Central memory CD8-positive, alpha-beta T cell (primary cell): ENCODE measurements at places on chromosomes 5 and 9.

- DNase-seq = no peak
- no peaks in the 10 kb centered on the region for H3K27me3 ChIP-seq
- peaks cover 6% of the 10 kb centered on the region for H3K36me3 ChIP-seq
- H3K4me1 ChIP-seq = no peaks in the 10 kb centered on the region
- no peak overlapping the region for H3K27ac ChIP-seq
Observed at GRCh38 chr5:138832218-138832617, 42.9 kb downstream of the LRRTM2 start.

DNA sequence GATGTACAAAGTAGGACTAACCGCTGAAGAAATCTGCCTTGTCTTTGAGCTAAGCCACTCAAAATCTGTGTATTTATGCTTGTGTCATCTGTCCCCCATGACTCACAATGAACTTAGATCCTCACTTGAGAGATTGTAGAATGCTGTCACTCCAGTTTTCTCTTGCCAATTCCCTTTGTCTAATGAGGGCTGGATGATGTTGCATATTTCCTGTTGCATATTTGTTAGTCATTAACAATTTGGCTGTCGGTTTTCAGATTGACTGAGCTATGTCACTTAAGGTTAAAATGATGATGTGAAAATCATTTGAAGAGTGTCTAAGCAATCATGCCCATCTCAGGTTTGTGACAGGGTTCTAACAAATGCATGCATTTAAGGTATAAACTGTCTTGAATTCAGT, 481.7 kb downstream of the CDH10 start:
- DNase-seq = no peak
- no peak overlapping the region for H3K4me3 ChIP-seq
- H3K27ac ChIP-seq = no peak overlapping the region

DNA sequence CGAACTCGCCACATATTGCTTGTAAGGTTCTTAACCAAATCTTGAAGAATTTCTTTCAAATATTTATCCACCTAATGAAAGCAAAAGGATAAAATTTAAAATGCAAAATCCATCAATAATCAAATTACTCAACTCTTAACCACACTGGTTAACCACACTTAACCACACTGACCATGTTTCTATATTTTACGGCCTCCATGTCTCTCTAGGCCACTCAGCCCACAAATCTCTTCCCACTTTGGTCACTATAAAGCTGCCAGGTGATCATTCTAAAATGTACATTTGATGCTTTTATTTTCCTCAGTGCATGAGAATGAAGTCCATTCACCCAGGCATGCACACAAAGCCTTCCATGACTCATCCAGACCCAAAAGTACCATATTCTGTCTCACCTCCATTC, 56.4 kb upstream of the OR2K2 start:
- peaks cover 37% of the 10 kb centered on the region for H3K36me3 ChIP-seq
- no peak overlapping the region for H3K27ac ChIP-seq

DNA sequence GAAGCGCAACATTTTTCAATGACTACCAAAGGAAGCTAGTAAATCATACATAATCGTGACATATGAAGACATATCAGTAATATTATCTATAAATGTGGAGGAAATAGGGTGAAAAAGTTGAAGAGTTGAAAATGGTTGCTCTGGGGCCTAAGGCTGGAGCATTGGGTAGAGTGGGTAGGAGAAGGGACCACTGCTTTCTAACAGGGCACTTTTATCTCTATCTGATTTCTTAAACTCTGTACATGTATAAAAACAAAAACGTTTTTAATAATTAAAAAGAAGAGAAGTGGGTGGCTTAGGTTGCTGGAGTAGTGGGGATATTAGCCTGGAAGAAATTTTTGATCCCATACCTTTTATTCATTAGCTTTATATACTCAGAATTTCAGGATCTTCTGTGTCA, 44.2 kb upstream of the ITGA1 start:
- peak overlapping the region; percentile 3 for H3K4me3 ChIP-seq
- DNase-seq = no peak
- no peaks in the 10 kb centered on the region for H3K27me3 ChIP-seq
- peaks cover 3% of the 10 kb centered on the region for H3K36me3 ChIP-seq
- H3K4me1 ChIP-seq = peaks cover 36% of the 10 kb centered on the region
- peak overlapping the region; percentile 77 for H3K27ac ChIP-seq

- peaks cover 19% of the 10 kb centered on the region for H3K4me1 ChIP-seq
- no peak overlapping the region for H3K27ac ChIP-seq
- no peak overlapping the region for H3K4me3 ChIP-seq
- no peaks in the 10 kb centered on the region for H3K27me3 ChIP-seq
- DNase-seq = no peak
- H3K36me3 ChIP-seq = peaks cover 13% of the 10 kb centered on the region
Observed at GRCh38 chr5:109350537-109351270, 59.1 kb downstream of the PJA2 start.

DNA sequence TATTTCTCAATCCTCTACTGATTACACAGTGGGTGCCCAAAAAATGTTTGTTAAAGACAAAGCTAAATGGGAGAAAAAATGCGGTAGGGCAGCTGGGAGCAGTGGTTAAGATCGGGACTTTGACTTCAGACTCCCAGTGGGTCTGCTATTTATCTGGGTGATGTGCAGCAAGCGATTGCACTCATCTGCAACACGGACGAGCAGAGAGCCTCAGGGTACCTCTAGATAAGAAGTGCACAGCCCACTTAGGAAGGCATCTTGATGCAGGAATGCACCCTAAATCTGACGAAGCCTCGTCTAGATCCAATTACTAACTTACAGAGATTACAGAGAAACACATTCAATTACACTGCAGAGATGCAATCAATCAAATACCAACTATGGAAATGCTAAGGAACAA, 4.0 kb downstream of the MAPK9 start:
- H3K27ac ChIP-seq = no peak overlapping the region
- H3K27me3 ChIP-seq = no peaks in the 10 kb centered on the region
- H3K4me3 ChIP-seq = no peak overlapping the region
- DNase-seq = no peak
- H3K36me3 ChIP-seq = peaks cover 16% of the 10 kb centered on the region

GRCh38 chr9:122954253-122954691, 13.5 kb downstream of the RABGAP1 start:
- no peak overlapping the region for H3K4me3 ChIP-seq
- H3K36me3 ChIP-seq = peaks cover 2% of the 10 kb centered on the region
- no peak overlapping the region for H3K27ac ChIP-seq

DNA sequence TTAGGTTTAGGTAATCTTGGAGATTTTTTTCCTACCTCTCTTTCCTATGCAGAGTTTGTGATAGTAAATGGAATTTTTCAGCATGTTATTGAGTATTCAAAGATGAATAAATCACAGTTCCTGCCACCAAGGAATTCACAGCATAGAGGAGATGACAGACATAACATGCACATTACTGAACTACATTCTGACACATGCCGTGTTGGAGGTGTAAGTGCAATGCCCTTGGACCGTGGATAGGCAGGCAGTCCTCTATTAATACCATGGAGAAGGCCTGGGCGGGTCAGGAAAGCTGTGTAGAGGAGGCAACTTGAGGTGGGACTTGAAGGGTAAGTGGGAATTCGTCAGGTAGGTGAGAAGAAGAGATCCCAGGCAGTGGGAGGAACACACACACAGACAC, 43.9 kb downstream of the MCCC2 start:
- peaks cover 28% of the 10 kb centered on the region for H3K36me3 ChIP-seq
- no peak for DNase-seq
- H3K4me1 ChIP-seq = peaks cover 15% of the 10 kb centered on the region
- no peaks in the 10 kb centered on the region for H3K27me3 ChIP-seq
- H3K27ac ChIP-seq = no peak overlapping the region

DNA sequence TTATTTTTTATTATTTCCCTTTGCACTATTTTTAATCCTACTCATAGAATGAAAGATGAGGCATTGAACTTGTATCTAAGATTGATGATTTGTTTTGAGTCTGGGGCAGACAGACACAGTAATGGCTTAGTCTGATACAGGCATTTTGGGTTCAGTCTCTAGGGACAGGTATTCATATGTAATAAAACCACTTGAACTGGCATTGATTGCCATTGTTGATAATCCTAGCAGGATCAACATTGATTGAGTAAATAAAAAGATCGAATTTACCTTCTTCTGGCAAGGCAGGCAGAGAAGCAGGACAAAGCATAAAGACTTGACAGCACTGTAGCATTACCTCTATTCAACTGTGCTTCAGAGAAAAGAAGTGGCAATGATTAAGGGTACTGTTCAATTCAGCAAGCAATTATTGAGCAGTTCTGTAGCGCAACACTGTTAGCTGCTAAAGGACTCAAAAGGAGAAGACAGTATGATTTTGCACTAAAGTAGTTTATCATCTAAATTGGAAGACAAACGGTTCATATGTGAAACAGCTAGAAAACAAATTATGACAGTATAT, 144.4 kb downstream of the COMMD10 start:
- peaks cover 1% of the 10 kb centered on the region for H3K36me3 ChIP-seq
- H3K27ac ChIP-seq = no peak overlapping the region
- no peak for DNase-seq
- H3K4me3 ChIP-seq = no peak overlapping the region
- peaks cover 15% of the 10 kb centered on the region for H3K4me1 ChIP-seq

DNA sequence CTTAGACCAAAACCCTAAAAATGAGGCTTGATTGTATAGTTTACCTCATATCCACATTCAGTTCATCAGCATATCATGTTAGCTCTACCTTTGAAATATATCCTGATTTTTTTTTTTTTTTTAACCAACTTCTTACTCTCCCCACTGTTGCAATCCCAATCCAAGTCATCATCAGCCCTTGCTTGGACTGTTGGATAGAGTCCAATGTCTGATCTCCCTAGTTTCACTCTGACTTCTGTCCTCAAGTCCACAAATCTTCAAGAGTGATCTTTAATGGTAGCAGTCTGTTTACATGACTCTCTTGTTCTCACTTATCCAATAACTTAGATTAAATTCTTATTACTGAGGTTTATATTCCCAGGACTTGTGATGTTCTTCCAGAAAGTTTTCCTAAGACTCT, 30.8 kb downstream of the NAA35 start:
- H3K27me3 ChIP-seq = no peaks in the 10 kb centered on the region
- H3K36me3 ChIP-seq = peaks cover 42% of the 10 kb centered on the region
- H3K27ac ChIP-seq = peak overlapping the region; percentile 4
- H3K4me3 ChIP-seq = no peak overlapping the region
- H3K4me1 ChIP-seq = peaks cover 13% of the 10 kb centered on the region
- DNase-seq = no peak
